ENCODE measurements at places on chromosomes 2 and 18.

GRCh38 chr18:69523582-69523981, 122.9 kb downstream of the DOK6 start:
- no peak for DNase-seq

DNA sequence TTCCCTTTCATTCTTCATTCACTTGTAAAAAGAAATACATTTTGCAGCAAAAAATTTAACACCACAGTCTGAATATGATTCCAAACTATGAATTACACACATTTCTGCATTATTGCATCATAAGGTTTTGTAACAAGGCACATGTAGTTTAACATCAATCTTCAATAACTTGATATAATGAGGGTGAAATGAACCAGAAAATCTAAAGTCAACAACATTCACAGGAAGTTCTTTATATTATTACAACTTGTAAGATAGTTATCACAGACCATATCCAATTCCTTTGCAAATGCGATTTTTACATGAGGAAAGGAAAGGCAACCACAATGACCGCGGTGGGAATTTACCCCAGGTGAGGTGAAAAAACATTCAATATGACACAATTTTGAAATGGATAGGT, 213.3 kb downstream of the NAPG start:
- no peak for DNase-seq

DNA sequence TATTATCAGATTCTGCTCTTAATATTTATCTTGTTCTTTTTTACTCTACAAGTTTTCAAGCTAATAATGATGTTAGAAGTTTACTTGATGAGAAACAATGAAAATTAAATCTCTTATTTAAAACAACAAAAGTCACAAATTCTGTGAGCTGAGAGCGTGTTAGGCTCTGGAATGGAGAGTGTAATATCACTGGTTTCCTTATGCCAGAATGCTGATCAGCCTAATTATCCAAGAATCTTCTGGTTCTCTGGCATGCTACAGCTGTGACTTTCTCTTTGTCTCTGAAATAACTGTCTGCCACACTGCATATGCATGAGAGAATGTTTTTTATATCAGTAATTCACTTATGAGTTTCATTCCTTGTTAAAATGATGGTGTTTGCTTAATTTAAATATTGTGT, 236.7 kb downstream of the PARD3B start:
- DNase-seq: no peak

DNA sequence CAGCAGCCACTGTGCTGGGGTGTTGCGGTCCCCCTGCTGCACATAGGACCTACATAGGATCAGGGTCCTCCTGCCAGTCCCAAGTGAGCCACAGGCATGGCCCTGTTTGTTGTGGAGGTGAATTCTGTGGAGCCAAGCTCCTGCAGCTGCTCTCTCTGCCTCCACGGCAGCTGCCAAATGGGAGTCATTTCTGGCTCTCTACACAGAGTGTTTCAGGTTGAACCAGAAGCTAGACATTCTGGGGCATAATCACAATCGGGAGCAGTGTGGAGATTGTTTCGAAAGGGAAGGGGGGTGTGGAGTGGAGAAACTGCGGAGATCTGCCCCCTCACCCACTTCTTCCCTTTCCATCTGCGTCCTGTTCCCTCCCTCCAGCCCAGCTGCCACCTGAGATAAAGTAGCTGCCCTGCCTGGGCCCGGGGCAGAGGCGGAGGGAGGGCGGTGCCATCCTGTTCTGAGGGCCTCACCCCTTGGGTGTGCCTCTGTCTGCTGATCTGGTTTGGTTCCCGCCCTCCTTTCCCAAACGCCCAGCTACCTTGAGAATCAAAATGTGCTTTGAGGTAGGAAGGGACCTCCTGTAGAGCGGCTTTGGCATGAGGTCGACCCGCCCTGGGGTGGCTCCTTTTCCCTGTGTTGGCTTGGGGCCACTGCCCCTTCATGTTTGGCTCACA, 139.4 kb downstream of the WDSUB1 start:
- no peak for DNase-seq

DNA sequence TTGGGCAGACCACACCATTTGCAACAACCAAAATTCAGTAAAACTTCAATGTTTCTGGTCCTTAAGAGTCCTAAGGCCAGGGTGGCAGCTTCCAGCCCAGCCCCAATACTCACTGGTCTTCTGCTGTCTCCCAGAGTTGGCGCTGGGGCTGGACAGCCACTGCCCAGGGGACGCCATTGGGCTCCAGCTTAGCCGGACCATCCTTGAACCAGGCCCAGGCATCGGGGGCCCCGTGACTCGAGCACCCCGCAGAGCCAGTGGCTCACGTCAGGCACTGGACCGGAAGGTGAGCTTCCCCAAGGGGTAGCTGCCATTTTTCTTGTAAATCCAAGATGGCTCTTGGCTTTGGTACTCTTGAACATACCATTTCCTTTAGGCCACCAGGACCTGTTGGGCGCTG, 21.8 kb downstream of the SNED1 start:
- DNase-seq: no peak

DNA sequence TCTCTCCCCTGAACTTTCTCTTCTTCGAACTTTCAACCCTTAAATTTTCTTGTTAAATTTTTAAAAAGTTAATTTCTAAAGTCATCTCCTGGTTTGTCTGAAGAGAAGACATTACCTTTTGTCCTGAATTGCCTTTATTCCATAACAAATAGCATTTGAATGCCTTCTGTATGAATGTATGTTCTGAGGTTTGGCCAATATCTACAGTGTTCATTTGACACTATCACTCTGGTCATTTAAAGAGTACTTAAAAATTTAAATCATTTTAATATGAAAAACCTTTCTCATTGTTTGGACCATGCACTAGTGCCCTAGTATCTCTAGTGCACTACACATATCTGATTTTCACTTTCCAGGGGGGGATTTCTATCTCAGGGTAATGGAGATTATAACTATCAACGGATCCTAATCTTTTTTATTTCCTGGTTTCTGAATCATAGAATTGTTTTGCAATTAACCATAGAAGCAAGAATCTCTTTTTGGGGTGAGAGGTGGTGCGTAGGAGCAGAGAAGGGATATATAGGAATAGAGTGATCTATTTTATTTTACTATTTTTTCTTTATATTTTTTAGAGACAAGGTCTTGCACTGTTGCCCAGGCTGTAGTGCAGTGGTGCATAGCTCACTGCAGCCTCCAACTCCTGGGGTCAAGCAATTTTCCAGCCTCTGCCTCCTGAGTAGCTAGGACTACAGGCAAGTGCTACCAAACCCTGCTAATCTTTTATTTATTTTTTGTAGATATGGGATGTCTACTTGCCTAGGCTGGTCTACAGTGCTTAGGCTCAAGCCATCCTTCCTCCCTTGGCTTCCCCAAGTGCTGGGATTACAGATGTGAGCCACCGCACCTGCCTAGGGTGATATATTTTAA, 25.5 kb downstream of the TANC1 start:
- DNase-seq: no peak

GRCh38 chr2:178193496-178193822, 853 bp upstream of the OSBPL6 start:
- DNase-seq: no peak

- DNase-seq: no peak
These were observed 255.8 kb upstream of the SLC14A2 start for GRCh38 chr18:45359275-45360009.

- DNase-seq: no peak
These were observed 138.3 kb upstream of the CYP1B1 start for GRCh38 chr2:38214209-38214717.

DNA sequence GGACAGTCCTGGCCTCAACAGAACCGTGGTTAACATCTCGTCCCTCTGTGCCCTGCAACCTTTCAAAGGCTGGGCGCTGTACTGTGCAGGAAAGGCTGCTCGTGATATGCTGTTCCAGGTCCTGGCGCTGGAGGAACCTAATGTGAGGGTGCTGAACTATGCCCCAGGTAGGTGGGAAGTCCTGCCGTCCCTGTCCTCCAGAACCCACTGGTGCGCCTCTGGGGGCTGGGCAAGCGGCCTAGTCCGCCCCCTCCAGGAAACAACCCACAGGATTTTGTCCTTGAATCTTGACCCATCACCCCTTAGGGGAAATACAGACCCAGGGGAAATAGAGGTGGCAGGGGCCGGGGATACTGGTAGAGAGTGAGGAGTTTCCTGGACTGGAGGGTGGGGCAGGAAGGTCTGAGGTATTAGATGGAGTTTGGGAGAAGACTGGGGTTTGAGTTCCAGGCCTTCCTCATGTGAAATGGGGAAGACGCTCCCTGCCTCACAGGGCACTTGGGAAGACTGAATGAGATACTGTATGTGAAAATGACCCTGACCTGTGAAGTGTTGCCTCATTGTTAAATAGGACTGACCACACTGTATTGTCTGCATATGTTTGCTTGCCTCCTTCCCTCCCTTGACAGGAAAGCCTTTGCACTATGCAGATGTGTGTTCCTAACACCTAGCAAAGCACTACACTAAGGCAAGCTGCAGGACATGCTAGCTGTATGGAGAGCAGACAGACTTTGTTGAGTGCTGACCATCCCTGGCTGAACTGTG, 1.4 kb downstream of the SPR start:
- DNase-seq: no peak

DNA sequence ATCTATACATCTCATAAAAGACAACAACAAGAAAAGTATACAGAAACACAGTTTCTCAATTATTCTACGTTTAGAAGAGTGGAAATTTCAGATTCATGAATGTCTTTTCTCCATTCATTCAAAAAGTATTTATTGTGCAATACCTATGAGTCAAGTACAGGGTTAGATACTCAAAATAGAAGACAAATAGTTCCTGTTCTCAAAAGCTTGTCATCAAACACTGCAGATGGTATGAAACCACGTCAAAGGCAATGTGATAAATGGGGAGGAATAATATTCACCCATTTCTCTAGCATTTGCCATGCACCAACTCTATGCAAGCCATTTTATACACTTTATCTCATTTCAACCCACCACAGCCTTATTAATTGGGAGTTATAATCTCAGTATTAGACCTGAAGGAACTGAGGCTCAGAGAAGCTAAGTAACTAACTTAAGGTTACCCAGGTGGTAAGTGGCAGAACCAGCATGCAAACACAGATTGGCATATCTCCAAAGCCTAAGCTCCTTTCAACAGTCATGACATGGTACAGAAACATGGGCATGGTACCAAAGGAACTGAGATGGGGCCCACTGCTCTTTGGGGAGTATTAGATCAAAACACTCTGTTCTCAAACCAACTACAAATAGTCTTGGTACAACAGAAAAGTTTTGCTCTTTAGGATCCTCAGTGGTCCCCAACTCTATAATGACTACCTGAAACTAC, 67.2 kb upstream of the NPAS2 start:
- no peak for DNase-seq

DNA sequence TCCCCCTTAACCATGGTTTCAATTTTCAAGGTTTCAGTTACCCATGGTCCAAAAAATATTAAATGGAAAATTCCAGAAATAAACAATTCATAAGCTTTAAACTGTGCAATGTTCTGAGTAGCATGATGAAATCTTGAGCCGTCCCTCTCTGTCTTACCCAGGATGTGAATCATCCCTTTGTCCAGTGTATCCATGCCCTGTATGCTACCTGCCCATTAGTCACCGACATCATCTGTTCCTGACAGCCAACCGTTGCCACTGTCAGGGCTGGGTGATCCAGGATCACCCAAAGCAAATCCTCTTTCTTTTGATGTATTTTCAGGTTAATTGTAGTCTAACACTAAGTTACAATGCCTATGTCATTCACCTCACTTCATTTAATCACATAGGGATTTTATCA, 15.7 kb upstream of the OLA1 start:
- no peak for DNase-seq

DNA sequence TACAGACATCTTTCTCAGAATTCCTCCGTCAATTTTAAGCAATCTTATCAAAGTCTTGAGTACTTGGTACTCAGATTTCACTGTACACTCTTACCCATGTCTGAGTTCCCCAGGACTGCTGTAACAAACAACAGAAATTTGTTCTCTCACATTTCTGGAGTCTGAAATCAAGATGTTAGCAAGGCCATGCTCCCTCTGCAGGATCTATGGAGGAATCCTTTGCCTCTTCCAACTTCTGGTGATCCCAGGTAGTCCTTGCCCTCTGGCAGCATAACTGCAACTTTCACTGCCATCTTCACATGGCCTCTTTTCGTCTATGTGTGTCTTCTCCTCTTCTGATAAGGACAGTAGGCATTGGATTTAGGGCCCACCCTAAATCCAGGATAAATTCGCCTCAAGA, 17.1 kb upstream of the CACNB4 start:
- no peak for DNase-seq

GRCh38 chr2:132911726-132912724, 242.0 kb upstream of the LYPD1 start:
- no peak for DNase-seq

DNA sequence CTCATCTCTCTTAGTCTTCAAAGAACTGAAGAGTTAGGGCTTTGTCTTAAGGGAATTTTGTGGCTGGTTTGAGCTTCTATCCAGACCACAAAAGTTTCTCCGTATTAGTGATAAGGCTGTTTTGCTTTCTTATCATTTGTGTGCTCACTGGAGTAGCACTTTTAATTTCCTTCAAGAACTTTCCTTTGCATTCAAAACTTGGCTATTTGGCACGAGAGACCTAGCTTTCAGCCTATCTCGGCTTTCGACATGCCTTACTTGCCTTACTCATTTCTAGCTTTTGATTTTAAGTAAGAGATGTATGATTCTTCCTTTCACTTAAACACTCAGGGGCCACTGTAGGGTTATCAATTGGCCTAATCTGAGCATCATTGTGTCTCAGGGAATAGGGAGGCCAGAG, 29.9 kb downstream of the HDHD2 start:
- DNase-seq: peak; percentile 64

GRCh38 chr2:236979664-236980063, 106.0 kb upstream of the COPS8 start:
- DNase-seq: no peak
